ENCODE measurements at places on chromosomes 16 and 17.

DNA sequence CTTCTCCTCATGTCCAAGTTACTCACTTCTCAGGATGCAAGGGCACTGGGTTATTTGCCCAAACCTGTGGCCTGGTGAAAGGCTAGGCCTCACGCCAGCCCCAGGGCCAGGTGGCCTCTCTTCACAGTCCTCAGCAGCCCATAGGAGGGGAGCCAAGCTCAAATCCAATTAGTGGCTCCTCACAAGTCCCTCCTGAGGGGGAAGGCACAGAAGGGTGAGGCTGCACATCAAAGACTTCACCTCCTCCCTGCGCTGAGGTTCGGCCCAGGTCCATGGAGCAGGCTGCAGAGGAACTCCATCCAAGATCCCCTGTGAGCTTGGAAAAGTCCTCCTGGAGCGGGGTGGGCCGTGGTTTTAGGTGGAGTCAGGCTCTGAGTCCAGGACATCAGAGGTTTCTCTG lies 320.0 kb downstream of the FOXL1 start:
- DNase-seq: no peak

DNA sequence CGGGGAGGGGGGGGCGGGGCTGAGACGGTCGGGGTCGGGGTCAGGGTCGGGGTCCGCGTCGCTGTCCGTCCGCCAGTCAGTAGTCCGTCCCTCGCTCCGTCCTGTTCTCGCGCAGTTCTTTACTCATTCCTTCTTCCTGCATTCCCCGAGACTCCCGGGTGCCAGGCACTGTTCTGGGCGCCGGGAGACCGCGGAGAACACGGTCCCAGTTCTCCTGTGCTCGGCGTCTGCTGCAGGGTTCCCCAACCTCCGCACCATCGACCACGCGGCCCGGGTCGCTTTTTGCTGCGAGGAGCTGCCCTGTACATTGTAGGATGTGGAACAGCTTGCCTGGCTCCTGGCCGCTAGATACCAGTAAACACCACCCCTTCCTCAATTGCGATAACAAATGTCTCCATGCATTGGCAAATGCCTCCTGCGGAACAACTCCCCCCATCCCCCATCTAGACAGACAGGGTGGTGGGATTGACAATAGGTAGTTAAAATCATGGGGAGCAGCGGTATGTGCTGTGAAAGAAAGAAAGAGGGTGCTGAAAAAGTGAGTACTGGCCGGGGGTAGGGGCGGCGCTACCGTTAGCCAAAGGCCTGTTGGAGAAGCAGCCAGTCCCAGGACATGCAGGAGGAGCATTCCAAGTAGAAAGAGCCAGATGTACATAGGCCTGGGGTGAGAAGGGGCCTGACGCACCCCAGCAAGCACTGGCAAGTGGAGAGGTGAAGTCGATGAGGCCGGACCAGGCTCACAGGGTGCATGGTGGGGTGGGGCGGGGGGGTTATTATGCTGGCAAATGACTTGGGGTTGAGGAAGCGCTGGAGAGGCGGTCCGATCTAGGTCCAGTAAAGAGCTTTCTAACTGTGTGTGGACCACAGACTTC lies 631 bp downstream of the TRAF7 start:
- no peak for DNase-seq

- no peak for DNase-seq
These were observed 26.9 kb upstream of the FAM20A start for GRCh38 chr17:68627956-68628575.

GRCh38 chr17:16269658-16270057 lies 52.6 kb downstream of the PIGL start:
- no peak for DNase-seq

DNA sequence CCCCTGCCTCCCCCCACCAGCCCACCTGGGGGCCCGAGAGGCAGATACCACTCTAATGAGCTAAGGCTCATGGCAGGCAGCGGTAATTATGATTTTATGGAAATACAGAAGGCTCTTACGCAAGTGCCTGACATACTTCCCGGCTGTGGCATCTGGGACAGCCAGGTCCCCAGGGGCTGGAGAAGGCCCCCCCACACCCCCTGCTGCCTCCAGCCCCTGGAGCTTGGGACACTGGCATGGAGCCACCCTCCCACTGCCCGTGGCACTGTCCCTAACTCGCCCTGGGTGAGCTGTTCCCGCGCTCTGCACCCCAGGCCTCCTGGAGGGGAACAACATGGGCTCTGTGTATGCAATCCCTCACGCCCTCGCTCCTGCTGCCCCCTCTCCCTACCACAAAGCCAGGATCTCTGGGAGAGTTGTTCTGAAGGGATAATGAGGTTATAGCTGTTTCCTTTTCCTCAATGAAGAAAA lies 5.4 kb upstream of the STAC2 start:
- no peak for DNase-seq

DNA sequence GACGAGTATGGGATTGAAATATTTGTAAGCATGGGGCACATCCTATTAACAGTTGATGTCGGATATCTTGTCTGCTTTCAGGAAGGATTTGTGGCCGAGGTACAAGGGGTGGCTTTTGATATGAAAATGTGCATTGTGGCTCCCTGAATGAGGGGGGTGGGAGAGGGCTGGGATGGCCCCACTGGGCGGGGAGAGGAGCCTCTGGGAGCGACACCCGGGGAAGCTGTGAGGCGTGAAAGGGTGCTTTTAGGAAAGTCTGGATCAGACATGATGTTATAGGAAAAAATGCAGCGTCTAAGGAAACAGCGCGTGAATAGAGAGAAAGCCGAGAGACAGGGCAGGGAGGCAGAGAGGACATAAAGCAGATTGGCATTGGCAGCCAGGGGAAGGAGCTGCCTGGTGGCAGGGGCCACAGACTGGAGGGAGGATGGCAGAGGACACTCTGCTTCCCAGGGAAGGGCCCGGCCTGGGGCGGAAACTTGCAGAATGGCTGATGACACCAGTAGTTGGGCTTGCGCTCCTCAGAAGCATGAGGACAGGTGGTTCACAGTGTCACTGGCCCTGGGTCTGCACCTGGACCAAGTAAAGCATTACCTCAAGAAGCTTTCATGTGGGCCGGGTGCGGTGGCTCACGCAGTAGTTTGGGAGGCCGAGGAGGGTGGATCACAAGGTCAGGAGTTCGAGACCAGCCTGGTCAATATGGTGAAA lies 95.7 kb downstream of the NTN1 start:
- no peak for DNase-seq

- DNase-seq: no peak
These were observed 85.1 kb downstream of the WWOX start for GRCh38 chr16:78184238-78185183.

DNA sequence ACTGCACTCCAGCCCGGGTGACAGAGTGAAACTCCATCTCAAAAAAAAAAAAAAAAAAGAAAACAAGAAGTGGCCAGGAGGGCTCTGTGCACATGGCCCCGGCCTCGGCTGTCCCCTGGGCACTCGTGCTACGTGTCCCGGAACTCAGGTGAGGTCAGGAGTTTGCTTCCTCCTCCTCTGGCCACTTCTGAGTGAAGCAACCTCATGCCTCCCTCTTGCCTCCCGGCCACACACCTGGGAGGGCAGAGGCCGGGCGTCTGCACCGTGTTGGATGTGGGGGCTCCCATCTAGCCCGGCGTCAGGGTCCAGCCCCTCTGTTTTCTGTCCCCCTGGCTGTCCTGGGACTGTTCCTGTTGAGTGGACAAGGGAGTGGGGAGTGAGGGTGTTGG lies 22.2 kb downstream of the ASPSCR1 start:
- no peak for DNase-seq

- no peak for DNase-seq
These were observed 6.9 kb downstream of the TBX6 start for GRCh38 chr16:30084816-30085159.

DNA sequence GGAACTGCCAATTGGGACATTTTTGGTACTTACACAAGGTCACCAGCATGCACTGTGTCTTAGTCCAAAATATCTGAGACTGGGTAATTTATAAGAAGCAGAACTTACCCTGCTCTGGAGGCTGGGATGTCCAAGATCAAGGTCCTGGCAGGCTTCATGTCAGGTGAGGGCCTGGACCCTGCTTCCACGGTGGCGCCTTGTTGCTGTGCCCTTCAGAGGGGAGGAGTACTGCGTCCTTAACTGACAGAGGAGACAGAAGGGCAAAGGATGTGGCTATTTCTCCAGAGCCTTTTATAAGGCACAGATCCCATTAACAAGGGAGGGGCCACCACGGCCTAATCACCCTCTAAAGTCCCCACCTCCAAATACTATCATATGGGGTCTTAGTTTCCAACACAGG lies 178.9 kb downstream of the C16orf95 start:
- no peak for DNase-seq

DNA sequence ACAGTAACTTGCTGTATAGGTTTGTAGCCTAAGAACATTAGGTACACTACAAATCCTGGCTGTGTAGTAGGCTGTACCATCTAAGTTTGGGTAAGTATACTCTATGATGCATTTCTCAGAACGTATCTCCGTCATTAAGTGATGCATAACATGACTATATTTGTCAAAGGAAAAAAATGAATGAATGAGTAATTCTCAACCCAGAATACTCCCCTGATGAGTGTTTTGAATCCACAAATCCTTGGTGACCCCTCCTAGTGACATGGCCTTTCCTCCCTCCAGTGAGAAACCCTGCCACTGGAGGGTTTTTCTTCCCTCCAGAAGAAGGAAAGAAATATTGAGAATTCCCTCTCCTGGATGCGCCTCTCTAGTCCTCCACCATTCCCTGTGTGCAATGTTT lies 24.0 kb upstream of the SALL1 start:
- DNase-seq: no peak

DNA sequence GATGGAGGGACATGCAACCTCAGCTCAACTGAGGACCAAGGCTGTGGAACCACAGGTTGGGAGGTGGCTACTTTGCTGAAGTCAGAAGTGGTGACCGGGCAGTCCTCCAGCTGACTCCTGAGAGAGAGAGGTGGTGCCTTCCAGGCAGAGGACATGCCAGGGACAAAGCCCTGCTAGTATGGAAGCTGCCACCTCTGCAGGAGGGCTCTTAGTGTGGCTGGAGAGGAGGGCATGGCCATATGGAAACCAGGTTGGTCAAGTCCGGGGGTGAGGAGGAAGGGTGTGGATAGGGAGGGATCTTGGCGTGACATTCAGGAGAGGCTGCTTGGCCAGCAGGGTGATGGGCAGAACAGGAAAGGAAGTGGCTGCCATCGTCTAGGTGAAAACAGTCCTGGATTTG lies 5.7 kb downstream of the C16orf86 start:
- peak; percentile 84 for DNase-seq

DNA sequence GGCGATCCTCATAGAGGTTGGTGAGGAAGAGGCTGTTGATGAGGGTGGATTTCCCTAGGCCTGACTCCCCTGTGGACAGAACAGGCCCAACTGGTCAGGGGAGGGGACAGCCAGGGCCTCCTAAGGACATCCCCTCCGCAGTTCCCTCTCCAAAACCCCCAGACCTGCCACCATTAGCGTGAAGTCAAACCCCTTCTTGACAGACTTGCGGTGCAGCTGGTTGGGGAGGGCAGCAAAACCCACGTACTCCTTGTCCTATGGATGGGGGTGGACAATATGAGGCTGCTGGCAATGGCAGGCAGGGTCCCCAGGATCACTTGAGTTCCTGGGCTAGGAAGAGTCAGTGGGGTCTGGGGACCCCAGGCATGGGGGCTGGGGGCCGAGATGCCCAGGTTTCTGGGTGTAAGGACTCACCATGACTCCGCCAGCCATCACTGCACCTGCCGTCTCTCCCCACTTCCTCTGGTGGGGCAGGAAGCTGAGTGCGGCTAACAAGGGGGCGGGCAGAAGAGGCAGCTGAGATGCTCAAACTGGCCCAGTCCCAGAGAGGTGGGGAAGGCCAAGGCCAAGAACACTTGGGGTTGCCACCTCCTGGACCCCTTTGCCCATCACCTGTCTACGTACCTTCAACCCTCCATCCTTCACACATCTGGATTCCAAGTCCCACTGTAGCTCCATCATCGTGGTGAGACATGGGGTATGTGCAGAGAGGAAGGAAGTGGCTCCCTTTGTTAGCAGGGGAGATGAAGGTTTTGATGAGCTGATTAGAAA lies at the start of gene SEPTIN1:
TSS of gene SEPTIN1 (minus strand) at position 451 of the 771 bp plus-strand sequence. CDS start at position 432, 19 bp downstream.
- no peak for DNase-seq

DNA sequence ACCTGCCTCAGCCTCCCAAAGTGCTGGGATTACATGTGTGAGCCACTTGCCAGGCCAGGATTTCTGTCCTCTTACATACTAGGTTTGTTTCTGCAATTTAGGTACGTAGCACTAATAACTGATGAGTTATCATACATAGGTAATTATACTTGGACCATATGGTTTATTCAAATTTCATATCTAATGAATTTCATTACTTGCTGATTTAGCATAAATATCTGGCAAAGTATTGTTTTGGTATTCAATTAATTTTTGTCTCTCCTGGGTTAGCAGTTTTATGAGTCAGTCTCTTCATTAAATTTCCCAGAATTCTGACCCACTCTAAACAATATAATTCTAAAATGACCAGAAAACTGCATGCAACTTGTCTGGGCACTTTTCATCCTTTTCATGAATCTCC lies 2146.5 kb downstream of the TP53TG3F start:
- DNase-seq: no peak

- DNase-seq: no peak
These were observed 39.7 kb upstream of the TBC1D3K start for GRCh38 chr17:37884516-37884915.

- no peak for DNase-seq
These were observed 519.1 kb downstream of the MAF start for GRCh38 chr16:79081297-79082066.

GRCh38 chr17:43631429-43631828 lies 30.3 kb downstream of the MEOX1 start:
- DNase-seq: no peak

GRCh38 chr16:8063159-8063558 lies 527.2 kb downstream of the TMEM114 start:
- no peak for DNase-seq

DNA sequence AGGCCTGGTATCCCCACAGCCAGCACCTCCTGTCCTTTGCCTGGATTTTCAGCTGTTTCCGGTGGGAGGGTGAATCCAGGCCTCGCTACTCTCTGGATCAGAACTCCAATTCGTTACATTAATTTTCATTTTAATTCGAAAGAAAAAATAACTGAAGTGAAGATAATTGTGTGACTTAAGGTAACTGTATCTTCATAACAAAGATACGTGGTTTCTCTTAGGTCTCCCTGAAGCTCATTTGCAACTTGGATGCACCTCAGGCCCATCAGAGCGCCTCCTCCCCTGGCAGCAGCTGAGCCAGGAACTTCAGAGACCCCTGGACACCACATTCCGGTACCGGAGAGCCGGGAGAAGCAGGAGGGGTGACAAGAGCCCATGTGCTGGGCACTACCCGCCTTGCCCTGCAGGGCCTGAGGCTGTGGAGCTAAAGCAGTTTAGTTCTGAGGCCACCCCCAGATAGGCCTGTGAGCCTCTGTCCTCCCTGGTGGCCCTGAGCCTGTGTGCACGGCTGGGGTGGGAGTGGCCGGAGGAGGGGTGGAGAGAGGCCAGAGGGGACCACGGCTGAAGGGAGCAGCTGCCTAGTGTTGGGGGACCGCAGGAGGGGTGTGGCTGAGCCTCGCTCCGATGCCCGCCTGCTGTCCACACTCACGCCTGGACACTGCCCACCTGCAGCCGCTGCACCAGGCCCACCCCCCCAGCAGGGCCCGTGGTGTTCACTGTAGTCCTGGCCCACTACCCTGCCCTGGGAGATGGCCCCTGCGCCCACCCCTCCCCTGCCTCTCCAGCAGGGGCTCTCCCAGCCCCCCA lies 11.4 kb upstream of the DUS1L start:
- no peak for DNase-seq

GRCh38 chr17:31392002-31392855 lies 754 bp downstream of the RAB11FIP4 start:
- no peak for DNase-seq

GRCh38 chr17:76270770-76271668 lies 5.9 kb downstream of the UBALD2 start:
- DNase-seq: no peak
